Right hindlimb (tissue), 1 donor: ENCODE measurements at places on chromosomes 2 and 18.

- no peak for DNase-seq
Measured at GRCh38 chr2:12684471-12684936, 32.2 kb upstream of the TRIB2 start.

DNA sequence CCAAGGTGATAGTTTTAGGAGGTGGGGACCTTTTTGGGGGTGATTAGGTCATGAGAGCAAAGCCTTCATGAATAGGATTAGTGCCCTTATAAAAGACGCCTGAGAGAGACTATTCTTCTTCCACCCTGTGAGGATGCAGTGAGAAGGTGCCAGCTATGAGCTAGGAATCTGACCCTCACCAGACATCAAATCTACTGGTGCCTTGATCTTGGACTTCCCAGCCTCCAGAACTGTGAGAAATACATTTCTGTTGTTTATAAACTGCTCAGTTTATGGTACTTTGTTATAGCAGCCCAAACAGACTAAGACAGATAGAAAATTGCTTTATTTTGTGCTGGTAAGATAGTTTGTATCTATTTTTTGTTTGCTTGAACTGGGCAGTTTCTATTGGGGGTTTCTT lies 40.1 kb downstream of the PHLPP1 start:
- DNase-seq, result no peak

- DNase-seq, result no peak
Measured at GRCh38 chr2:29165362-29166241, 50.4 kb downstream of the CLIP4 start.

DNA sequence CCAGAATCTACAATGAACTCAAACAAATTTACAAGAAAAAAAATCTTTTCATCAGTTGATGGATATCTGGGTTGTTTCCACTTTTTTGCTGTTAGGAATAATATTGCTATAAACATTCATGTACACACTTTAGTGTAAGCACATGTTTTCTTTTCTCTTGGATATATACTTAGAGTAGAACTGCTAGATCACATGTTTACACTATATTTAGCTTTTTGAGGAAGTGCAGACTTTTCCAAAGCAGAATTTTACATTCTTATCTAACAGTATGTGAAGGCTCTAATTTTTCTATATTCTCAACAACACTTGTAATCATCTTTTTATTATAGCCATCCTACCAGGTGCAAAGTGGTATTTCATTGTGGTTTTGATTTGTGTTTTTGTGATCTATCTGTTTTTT lies 103.6 kb upstream of the RMP24 start:
- DNase-seq, result no peak

- no peak for DNase-seq
Measured at GRCh38 chr2:37895140-37895539, 29.9 kb upstream of the RMDN2 start.

- no peak for DNase-seq
Measured at GRCh38 chr2:26805241-26805676, 19.4 kb downstream of the CENPA start.

- DNase-seq, result no peak
Measured at GRCh38 chr2:156537141-156537540, 101.0 kb downstream of the GPD2 start.

- DNase-seq, result no peak
Measured at GRCh38 chr18:49431165-49431962, 29.1 kb downstream of the DYM start.
